ENCODE measurements at places on chromosomes 12 and 14.

GRCh38 chr12:102513739-102514138 is 33.4 kb upstream of the IGF1 start:
- no peak for DNase-seq

DNA sequence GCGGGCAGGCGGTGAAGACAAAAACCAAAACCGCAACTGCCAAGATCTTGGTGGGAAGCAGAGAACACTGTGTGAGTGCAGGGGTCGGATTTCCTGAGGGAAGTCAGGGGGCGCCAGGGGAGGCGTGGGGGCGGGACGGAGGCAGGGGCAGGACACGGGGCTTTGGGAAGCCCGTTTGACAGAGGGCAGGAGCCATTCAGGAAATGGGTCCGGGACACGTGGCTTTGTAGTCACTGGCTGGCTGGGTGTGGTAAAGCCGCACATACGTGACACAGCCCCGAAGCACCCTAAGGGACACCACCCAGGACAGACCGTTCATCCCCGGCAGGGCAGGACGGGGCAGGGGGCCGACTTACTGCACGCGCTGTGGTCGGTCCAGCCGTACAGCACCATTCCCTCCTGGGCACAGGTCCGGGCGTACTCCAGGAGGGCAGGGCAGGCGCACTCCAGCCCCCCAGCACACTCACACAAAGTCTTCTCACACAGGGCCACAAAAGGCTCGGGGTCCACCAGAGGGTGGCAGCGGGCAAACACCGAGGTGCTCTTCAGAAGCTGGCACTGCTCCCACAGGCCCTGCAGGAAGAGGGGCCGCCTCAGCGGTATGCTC is 49.4 kb downstream of the VWF start:
- no peak for DNase-seq

- DNase-seq = no peak
These were observed 142.9 kb downstream of the NAV3 start for GRCh38 chr12:77973579-77973978.

DNA sequence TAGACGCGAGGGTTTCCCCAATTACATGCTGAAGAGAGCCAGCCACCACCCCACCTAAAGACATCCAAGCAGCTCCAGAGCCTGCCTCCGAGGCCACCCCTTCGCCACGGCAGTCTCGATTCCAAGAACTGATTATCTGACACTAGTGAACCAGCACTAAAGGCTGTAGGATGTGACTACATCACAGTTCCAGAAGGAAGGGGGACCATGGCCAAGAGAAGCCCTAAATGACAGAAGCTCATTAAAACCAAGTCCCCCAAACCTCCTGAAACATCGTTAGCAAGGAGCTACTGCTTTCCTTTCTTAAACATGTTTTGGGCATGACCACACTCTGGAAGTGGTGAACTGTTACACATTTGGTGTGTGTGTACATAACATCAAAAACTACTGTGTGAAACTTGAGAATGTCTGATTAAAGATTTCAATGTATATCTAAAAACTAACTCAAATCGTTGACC is 88.2 kb downstream of the DUSP16 start:
- DNase-seq = no peak

- DNase-seq = no peak
These were observed 718.1 kb upstream of the NOVA1 start for GRCh38 chr14:27315947-27316346.

- DNase-seq = no peak
These were observed 83.3 kb upstream of the FRMD6 start for GRCh38 chr14:51568366-51568765.

DNA sequence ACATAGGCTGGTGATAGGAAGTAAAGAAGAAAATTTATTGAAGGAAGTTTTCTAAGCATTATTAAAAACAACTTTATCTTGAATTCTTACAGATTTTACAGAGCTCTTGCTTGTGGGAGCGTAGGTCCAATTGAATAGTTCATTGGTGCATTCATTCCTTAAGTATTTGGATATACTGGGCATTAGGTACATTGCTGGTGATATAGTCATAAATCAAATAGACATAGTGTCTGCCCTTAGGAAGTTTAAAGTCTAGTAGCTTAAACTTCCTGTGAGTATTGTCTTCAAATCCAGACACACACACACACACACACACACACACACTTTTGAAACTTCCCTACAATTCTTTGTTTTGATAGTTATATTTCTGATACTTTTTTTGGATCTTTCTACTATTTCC is 226.7 kb downstream of the FUT8 start:
- DNase-seq = no peak

GRCh38 chr12:65926119-65926908 is 102.0 kb downstream of the HMGA2 start:
- no peak for DNase-seq

GRCh38 chr12:86730233-86730632 is 474.0 kb upstream of the MGAT4C start:
- no peak for DNase-seq

- no peak for DNase-seq
These were observed 39.7 kb upstream of the FBLN5 start for GRCh38 chr14:91987192-91987591.

GRCh38 chr14:38137005-38137404 is 70.7 kb upstream of the SSTR1 start:
- peak; percentile 37 for DNase-seq

GRCh38 chr12:68572661-68573060 is 38.0 kb upstream of the RAP1B start:
- DNase-seq = no peak

GRCh38 chr12:56716458-56716857 is 8.6 kb downstream of the NACA start:
- no peak for DNase-seq

DNA sequence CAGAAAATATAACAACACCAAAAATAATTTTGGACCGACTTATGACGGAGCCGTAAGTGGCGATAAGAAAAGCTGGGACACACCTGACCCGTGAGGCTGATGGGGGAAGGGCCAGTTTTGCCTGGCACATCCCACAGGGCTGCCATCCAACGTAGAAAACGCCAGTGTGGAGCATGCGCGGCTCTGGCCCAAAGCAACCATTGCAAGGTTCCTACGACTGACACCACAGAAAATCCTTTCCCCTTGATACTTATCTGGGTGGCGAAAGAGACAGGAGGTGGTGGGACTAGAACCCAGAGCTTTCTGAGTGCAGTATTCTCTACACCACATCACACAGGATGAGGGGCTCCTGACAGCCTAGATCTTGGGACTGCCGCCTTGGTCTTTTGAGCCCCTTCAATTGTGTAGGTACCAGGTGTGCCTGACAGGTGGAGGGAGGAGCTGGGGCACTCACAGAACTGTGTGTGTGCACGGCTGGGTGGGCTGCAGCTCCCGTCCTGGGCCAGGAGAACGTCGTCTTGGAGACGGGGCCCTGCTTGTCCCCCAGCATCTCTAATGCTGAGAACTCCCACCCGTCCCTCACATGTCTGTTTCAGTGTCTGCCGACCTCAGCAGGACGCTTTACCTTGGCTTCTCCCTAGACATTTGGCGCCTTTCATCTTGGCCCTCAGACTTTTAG is 17.4 kb upstream of the CACNA2D4 start:
- DNase-seq = no peak
